AG08395 (cell line): ENCODE measurements at places on chromosomes 12 and 14.

GRCh38 chr12:87310126-87310525, 719.1 kb downstream of the C12orf50 start:
- DNase-seq, result no peak

DNA sequence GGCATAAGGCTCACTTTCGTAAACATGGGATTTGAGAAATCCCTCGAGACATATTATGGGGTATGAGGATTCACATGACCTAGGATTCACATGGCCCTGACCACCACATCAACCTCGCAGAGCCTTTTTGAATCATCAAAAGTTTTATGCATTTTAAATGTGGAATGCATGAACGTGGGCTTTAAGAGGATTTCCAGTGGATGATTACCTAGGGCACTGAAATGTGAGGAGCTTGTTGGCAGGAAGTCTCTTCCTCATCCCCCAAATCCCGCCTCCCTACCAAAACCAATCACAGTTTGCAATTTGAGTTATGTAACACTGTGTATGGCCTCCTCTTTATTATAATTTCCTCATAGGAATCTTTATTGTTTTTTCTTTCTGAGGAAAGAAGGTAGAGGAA, 659.6 kb upstream of the TBX3 start:
- DNase-seq, result no peak

DNA sequence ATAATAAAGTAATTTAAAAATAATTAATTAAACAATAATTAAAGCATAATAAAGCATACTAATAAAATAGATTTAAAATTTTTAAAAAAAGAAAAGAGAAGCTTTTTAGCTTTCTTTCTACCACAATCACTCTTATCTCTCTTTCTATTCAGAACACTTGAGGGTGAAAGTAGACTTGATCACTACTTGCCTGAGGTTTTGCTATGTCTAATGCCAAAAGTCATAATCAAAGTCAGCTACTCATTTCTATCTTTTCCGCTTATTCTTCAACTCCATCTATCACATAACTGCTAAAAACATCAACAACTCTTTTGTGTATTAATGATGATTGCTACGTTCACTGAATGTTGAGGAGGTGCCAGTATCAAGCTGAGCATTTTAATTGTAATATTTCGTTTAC, 202.0 kb upstream of the KRR1 start:
- DNase-seq, result no peak

DNA sequence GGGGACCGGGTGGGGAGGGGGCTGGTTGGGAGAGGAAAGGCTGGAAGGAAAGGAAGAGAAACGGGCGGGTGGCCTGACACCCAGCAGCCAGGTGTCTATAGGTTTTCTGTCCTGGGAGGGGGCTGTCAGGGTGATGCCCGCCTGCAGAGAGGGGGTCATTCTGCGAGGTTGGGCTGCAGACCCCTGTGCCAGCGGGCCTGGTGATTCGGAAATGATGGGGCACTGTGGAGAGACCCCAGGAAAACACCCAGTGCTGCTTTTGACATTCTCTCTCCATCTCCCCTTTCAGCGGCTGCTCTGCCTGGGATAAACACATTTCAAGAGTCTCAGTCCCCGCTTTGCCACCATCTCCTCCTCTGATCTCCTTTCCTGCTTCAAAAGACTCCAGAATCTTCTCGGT, 168.5 kb upstream of the RTL1 start:
- DNase-seq, result no peak

GRCh38 chr12:65857840-65858239, 33.6 kb downstream of the HMGA2 start:
- DNase-seq, result no peak

DNA sequence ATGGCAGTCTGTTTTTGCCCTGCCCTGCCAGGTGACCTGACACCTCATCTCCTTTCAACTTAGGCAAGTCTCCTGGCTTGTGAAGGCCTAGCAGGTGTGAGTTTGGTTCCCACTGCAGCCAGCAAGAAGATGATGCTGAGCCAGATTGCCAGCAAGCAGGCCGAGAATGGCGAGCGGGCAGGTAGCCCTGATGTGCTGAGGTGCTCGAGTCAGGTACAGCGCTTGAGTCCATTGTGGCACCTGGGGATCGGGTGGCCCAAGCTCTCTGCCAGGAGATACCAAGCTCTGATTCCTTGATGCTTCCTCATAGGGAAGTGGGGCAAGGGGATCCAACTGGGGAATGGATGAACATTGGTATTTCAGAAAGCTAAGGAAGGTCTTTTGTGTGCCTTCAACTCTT, 4.1 kb upstream of the CSAD start:
- DNase-seq, result no peak

DNA sequence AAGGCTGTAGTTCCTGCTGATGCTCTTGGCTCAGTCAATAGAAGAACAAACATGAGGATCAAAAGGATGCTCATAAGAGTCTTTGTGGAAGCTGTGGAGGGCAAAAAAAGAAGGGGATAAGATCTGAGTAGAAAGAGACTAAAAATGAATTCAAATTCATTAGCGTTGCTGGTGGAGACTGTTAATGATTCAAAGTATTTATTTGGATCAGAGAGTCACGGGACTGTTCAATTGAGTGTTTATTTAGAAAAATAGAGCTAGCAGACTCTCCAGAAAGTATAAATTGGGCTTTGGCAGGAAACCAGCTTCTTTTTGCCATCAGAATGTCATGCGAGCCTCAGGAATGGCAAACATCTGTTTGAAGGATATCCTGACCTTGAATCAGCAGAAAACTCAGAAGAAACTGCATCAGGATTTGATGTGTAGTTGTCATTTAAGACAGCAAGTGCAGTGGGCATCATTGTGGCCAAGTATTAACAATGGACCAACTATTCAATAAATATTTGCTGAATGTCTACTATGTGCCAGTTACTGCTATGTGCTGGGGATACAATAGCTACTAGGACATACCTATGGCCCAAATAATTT, 126.4 kb downstream of the TBC1D30 start:
- no peak for DNase-seq

DNA sequence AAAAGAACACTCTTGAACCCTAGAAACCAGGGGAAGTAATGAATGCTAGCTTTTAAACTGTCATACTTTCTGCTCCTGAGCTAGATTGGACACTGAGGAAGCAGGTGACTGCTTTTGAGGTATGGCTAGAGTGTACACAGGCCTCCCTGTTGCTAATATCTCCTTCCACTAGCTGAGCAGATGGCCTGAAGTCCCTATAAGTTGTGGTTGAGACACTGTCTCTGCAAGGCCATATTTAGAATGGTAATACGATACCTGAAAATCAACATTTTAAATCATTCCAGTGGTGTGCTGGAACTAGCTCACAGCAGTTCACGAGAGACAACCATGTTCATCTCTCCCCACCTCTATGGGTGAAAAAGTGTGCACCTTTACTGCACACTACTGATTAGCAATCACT, 46.4 kb upstream of the BMP4 start:
- DNase-seq, result no peak

DNA sequence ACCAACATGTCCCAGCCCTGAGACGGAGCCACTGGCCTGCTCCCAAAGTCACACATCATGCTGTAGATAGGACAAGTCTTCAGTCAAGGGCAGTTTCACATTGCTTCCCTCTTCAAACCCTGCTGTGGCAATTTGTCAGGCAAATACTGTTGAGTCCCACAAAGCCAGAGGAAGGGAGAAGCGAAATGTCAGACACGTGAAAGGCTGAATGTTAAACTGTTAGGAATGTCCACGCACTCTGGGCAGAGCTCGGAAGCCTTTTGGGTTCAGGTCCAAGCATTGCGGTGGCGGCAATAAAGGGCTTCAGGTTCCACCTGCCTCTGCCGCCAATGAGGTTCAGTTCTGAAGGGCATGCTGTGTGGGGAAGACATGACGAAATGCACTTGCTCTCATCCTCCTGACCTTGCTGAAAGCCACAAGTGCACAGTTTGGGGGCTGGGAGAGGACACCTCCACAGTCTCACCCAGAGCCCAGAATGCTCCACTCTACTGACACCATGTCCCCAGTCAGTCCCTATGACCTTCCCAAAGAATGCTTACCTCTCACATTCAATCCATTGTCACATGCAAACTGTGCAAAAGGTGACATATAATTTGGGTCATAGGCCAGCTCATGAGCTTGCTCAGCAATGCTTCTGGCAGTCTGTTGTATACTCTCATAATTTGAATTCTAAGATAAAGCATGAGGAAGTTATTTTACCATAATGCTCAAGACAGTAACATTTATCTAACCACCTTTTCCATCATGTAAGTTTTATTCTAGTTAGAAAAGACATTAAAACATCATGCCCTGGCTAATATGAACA, 35.7 kb downstream of the RAD9B start:
- no peak for DNase-seq

DNA sequence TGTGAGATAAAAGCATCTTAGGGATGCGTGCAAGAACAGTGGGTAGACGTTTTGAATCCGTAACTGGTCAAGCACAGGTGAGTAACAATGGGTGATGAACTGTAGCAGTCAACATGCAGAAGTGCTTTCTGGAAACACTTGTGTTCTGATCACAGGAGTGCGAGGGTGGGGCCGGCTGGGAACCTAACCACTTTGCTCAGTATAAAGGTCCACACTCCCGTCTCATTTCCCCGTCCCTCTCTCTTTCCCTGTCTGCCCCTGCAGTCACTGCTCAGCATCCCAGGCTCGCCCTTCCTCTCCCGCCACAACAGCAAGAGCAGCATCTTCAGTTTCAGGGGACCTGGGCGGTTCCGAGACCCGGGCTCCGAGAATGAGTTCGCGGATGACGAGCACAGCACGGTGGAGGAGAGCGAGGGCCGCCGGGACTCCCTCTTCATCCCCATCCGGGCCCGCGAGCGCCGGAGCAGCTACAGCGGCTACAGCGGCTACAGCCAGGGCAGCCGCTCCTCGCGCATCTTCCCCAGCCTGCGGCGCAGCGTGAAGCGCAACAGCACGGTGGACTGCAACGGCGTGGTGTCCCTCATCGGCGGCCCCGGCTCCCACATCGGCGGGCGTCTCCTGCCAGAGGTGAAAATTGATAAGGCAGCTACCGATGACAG, 127.1 kb downstream of the FIGNL2 start:
- no peak for DNase-seq

DNA sequence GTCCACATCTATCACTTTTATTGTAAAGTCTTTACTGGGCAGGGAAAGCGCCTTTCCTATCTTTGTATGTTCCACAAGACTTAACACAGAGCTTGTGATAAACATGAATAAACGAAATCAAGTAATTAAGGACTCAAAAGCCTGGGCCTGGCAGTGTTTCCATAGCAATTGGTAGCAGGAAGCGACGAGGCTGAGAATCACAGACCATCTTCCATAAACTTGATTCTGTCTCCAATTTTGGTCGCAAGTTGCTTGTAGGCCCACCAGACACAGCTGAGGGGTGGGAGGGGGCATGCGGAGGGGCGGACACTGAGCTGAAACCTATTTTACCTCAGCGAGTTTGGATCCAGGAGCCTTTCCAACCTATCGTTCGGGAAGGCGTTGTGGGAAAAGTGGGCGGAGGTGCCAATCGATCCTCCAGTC, 302 bp downstream of the CCDC38 start:
- DNase-seq, result no peak

DNA sequence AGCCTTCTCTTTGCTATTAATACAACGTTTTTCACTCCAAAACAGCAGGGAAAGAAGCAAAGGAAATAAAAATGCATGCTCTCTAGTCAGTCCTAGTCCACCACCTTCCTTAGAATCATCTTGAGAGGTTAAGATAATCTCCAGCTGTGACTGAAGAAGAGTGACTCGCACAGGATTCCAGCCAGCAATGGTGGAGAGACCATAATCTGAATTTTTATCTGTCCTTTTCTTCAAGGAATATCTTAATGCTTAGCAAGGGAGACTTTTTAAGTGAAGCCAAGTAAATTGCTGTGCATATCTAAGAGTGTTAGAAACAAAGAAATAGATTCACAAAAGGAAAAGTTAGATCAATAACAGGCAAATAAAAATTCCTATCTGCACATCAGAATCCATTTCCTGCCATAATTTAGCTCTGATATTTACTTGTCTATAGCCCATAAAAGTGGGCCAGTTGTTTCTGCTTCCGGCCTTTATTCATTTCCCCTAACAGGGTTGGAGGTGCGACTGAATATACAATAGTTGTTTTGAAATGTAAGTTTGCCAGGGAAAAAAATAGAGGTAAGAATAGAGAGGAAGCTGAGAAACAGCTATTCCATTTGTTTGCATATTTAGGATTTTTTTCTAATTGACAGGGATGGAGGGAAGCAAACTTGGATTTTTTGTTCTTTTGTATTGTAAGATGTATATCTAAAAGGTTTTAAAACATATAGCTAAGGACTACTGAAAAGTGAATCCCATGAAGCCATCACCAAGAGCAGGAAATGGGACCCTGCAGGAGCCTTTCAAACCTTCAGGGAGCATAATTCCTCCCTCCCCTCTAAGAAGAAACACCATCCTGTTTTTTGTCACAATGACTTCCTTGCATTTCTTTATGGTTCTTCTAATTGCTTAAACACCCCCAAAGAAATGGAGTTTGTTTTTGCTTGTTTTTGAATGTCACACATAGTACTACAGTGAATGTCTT, 154.0 kb downstream of the ITPR2 start:
- peak; percentile 51 for DNase-seq

DNA sequence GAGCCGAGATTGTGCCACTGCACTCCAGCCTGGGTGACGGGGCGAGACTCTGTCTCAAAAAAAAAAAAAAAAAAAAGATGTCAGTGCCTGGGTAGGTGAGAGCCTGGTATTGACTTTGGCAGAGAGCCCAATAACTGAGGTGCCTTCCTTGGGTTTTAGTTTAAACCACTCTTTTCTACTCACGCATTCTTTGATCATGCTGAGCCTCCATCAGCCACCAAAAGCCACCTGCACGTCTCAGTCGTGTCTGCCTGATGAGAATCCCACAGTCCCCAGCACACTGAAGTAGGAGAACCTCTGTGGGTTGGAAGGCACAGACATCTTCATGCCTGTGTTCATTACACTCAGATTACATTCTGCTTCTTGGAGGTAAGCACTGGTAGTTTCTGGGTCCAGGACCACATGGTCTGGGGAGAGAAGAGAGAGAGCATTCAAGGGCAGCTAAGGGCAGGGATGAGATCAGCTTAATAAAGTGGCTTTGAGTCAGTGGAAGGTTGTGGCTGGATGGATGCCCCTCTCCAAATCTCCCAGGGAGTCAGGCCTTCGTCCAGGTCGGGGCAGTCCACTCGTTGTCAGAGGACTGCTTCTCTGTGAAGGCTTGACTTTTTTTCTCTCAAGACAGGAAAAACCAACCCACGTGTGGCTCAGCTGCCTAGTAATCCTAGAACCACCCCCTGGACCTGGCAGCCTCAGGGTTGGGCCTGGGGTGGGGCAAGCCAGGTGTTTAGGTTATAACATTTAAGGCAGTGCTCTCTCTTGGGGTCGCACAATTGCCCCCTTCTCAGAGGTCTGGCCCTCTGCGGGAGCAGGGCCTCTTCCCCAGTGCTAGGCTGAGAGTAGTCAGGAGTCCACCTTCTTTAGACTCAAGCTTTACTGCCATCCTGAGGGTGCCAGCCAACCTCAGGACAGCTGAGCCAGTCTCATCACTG, 32.6 kb upstream of the MAX start:
- DNase-seq, result no peak

DNA sequence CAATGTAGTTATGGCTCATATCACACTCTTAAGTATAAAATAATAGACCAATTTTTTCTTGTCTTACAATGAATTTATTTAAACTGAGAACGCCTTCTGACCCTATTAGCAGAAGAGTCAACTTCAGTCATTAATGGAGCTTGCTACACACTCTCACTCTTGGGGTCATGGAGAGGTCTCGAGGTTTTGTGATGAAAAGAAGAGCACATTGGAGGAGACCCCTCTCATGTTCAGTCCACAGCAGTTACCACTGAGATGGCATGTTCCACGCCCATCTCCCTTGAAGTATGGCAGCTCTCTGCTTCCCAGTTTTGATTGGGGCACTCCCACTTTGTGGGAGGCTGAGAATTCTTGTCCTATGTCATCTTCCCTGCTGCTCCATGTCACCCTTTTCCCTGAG, 266.4 kb downstream of the RPS29 start:
- DNase-seq, result no peak

GRCh38 chr12:132588821-132589669, 21.3 kb downstream of the LRCOL1 start:
- no peak for DNase-seq
